ENCODE measurements at places on chromosomes 7 and 10.

- DNase-seq = no peak
Observed at GRCh38 chr7:111014079-111014478, 76.8 kb upstream of the LRRN3 start.

GRCh38 chr7:1563981-1564602, 5.7 kb downstream of the PSMG3 start:
- no peak for DNase-seq

DNA sequence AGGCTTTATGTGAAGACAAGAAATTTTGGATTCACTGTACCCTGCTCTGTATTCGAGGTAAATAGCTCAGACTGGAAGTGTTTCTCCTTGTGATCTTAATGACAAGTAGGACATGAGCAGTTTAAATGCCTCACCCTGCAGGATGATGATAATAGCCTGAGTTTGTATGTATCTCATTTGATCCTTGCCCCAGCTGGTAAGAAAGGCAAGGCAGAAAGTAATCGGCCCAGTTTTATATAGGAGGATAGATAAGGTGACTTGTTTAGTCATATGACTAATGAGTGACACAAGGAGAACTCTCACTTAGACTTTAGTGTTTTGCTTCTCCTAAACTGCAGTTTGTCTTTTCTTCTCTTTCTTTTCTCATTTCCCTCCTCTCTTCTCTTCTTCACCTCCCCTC, 372.6 kb downstream of the PHF14 start:
- DNase-seq = no peak

DNA sequence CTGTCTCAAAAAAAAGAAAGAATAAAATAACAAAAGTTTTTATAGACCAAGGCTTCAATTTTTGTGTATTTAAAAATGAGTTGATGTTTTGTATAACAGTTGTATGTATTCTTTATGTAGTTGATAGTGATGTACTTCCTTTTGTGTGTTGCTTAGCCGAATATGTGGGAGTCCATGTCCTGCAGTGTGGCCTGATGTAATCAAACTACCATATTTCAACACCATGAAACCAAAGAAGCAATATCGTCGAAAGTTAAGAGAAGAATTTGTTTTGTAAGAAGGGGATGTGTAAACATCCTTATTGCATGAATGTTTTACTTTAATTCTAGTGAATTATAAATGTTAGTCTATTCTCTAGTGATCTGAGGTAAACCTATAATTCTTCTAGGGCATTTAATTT, 56.6 kb downstream of the MPLKIP start:
- no peak for DNase-seq

DNA sequence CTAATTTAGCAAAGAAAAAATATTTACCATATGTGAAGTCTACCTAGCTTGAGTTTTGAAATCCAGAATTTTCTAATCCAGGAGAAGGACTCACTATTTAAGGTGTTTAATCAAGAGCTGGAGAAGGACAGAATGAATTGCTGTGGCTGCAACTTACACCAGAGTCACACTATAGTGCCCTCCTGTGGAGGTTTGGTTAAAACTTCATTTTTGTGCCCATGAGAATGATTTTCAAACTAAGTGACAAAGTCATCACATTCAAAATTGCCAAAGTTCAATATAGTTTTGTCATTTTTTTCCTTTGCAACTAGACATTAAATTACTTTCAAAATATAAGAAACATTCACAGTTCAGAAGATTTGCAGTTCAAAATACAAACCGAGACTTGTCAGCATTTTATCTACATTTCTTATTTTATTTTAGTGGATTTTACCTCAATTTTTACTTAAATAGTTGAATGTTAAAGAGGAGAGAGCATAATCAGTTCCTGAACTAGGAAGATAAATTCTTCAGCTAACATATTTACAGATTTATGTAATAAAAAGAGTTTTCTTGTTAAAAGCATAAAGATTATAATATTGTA, 70.7 kb downstream of the CABCOCO1 start:
- peak; percentile 62 for DNase-seq

DNA sequence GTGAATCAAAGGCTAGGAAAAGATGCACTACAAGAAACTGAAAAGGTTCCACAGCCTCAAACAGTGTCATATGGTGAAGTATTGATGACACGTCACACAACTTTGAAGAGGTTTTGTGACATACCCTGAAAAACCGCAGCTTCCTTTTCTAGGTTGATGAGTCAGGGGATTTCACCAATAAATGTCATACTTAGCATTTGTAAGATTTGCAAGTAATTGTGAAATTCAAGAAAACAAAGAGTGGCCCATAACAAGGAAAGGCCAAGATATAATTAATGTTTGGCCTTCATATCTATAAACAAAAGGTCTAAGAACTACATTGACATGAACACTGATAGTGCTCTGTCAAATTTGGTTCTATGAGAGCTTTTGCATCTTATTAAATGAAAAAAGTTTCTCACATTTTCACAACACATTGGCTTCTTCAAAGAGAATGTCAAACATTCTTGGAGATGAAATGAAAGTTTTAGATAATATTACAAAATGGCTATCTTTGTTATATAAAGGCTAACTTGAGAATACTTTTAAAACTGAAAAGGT, 62.0 kb upstream of the NAMPT start:
- no peak for DNase-seq

DNA sequence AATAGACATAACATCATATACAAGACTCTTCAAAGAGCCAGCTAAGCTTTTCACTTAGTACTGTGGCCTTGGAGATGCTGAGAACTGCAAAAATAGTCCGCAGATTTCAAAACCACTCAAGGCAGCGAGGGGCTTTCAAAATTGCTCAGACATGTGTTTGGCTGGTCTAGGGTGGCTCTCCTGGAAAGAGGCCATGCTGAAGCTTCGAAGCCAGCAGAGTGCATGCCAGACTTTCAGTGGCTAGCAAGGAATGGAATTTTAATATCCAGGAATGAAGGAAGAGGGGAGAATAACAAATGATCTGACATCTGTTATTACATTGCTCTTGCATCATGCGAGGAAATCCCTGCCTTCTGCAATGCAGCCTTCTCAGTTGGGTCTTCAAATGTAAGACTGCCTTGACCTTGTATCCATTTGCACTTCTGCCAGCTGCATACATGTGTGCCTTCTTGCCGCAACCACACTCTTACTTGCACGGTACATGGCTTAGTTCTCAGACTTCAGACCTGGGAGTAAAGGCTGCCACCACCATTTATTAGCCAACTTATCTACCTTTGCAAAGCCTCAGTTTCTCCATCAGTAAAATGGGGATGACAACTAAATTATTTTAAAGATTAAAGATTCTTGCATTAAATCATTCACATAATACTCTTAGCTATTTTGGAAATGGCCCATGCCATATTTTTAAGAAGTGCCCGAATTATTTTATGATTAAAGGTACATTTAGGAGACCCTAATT, 55.9 kb downstream of the ITIH5 start:
- no peak for DNase-seq

- no peak for DNase-seq
Observed at GRCh38 chr10:112201334-112201733, 17.8 kb upstream of the GPAM start.

DNA sequence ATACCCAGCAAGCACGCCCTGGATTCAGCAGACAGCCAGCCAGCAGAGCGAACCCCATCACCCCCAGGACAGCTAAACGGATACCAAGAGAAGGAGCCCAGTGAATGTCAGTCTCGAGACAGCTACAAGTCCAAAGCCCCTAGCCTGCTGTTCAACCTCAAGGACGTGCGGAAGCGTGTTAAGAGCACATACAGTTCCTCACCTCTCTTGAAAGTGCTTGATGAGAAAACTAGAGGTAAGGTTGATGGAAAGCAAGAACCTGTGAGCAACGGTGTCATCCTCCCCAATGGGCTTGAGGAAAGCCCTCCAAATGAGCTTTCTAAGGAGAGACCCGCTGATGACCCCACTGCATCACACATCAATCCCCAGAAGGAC, 24.9 kb downstream of the C10orf71 start:
- no peak for DNase-seq

DNA sequence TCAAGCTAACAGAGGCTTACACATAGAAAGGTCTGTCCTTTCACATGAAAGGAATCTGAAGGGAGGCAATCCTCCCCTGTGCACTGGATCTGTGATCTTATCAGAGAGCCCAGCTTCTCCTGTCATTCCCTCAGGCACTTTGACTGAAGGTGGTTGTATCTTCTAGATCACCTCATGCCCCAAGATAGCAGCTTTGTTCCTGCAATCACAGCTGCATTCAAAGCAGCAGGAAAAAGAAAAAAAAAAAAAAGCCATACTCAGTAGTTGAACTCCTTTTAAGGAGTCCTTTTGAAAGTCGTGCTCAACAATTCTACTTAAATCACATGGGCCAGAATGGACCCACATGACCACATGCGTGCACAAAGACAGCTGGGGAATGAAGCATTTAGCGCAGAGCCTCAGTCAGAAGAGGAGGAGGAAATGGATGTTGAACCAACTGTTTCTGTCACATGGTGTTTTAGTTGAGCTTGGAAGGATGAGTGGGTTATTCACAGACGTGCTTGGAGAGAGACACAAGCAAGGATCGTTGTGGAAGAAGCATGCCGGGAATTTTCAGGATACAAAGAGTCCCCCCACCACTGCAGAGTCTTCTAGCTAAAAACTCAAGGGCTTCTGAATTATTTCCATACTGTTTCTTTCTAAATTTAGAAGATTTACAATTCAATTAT, 13.0 kb upstream of the PFKP start:
- DNase-seq = no peak

GRCh38 chr7:36344622-36345021, 45.0 kb upstream of the ANLN start:
- no peak for DNase-seq

- no peak for DNase-seq
Observed at GRCh38 chr10:62049624-62050345, 148.3 kb downstream of the ARID5B start.

- no peak for DNase-seq
Observed at GRCh38 chr7:135706038-135706742, 21.8 kb downstream of the SLC13A4 start.

DNA sequence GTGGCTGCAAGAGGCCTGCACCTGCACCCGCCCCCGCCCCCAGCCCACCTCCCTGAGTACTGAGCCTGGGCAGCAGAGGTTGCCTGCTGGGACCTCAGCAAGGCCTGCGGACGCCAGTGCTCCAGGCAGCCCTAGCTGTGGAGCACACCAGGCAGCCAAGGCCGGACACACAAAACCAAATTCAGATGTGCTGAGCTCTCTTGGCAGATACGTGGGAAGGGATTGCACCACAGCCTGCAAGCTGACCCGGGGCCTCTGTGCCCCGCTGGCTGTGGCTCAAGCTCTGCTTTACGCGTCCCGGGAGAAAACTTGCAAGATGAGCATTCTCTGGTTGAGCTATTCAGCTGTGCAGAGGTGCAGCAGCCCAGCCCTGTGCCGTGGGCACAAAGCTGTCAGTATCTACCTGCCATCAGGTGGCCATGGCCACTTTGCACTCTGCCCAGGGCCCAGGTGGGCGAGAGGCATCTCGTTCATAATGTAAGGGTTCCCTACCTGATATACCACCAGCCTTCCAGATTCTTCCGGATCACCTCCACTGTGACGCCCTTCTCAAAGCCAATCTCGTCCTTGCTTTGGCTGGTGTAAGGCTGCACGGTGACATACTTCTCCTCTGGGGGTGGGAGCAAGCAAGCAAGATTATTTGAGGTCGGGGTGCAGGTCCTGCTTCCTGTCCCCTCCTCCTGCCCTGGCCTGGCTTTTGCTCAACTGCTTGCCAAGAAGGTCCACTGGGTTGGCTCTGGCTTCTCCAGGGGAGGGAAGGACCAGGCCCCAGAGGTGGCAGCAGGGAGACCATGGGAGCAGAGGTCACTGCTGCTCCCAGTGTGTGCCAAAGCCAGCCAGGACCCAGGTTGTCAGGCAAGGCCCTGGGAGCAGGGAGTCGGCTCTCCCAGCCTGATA, 123.4 kb downstream of the NEURL1 start:
- DNase-seq = no peak

GRCh38 chr10:13839430-13839990, 252.7 kb downstream of the PRPF18 start:
- DNase-seq = no peak

- no peak for DNase-seq
Observed at GRCh38 chr7:135316648-135317313, 83.1 kb downstream of the STRA8 start.

DNA sequence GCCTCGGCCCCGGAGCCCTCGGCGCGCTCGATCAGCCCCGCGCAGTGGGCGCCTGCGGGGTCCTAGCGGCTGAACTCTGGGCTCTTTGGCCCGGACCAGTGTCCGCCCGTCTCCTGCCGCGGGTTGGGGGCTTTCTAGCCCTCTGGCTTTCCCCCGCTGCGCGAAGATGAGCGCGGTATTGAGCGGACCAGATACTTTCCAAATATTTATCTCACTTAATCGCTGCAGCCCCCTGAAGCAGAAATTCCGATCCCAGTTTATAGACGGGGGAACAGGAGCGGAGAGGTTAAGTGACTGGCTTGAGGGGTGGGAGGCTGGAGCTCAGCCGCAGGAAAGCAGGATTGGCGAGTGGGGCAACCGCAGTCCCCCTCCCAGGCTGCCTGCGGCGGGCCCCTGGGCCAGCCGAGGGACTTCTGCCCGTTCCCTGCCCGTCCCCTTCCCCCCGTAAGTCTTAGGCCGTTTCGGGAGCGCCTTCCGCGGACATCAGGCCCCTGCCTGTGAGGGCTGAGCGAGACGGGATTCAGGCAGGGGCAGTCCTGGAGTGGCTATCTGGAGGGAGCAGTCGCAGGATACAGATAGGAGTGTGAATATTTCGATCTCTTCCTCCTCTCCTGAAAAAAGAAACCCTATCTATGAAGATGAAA, 565 bp downstream of the STRIP2 start:
- peak; percentile 31 for DNase-seq

- DNase-seq = no peak
Observed at GRCh38 chr7:37231613-37232012, 217.1 kb downstream of the ELMO1 start.

- DNase-seq = peak; percentile 67
Observed at GRCh38 chr7:39741942-39742623, 118.7 kb downstream of the RALA start.

DNA sequence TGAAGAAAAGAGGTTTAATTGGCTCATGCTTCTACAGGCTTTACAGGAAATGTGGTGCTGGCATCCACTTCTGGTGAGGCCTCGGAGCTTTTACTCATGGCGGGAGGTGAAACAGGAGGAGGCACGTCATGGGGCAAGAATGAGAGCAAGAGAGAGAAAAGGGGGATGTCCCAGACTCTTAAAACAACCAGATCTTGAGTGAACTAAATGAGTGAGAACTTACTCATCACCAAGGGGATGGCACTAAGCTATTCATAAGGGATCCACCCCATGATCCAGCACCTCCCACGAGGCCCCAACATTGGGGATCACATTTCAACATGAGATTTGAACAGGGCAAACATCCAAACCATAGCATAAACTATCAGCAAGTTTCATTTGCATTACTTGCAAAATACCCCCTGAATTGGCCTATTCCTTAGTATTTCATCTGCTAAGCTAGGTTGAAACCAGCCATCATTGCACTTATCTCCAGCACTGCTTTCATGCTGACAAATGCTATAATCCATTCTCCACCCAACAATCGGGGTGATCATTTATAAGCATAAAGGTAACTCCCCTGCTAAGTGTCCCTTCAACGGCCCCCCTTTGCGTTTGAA, 179.0 kb downstream of the NOC3L start:
- no peak for DNase-seq

Measured in HAP-1 (cell line).